T-helper 2 cell (primary cell): ENCODE measurements at places on chromosomes 1 and 21.
A peak's percentile ranks its signal among the peaks of the same experiment; 100 is the strongest.

DNA sequence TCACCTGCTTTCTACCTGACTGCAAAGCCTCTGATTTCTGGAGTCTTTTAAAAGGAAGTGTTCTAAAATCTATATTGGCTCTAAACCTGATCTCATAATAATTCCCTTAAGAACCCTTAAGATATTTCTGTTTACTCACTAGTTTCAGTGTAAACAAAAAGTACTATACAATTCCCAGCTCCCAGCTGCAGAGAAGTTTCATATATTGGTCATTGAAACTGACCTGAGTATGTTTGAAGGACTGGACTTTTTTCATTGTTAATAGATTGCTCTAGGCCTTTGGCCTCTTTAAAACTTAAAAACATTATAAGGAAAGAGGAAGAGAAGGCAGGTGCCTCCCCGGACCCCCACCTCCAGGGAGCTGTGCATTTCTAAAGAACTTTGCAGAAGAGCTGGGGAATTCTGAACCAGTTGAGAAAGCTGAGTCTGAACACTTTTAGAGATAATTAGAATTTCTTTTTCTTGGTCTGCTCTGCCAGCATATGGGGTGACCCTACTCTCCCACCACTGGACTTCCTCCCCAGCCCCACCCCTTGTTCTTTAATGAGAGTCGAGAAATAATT lies 23.7 kb downstream of the CLIC6 start:
- no peak for DNase-seq

DNA sequence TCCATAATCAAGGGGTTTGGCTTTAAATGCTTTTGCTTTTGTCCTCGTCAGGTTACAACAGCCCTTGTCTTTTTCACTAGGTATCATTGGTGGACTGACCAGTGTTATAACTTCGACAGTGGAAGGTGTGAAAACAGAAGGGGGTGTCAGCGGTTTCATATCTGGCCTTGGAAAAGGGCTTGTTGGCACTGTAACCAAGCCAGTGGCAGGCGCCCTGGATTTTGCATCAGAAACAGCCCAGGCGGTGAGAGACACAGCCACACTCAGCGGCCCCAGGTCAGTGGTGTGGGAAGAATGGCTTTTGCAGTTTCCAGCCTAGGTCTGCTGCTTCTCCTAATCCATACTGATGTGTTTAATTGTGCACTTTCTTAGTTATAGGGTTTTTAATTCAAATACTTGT lies 157.9 kb downstream of the DHRS3 start:
- DNase-seq = no peak

GRCh38 chr1:214002472-214002871 lies 14.7 kb downstream of the PROX1 start:
- DNase-seq = no peak

GRCh38 chr1:29033829-29034466 lies 89.8 kb downstream of the TMEM200B start:
- no peak for DNase-seq

- peak; percentile 2 for DNase-seq
Measured at GRCh38 chr1:244653439-244654107, 647 bp downstream of the DESI2 start.
